ENCODE measurements at places on chromosomes 3 and 15.
A peak's percentile ranks its signal among the peaks of the same experiment; 100 is the strongest.

- no peak for DNase-seq
Observed at GRCh38 chr3:161067335-161067734, 37.8 kb downstream of the B3GALNT1 start.

DNA sequence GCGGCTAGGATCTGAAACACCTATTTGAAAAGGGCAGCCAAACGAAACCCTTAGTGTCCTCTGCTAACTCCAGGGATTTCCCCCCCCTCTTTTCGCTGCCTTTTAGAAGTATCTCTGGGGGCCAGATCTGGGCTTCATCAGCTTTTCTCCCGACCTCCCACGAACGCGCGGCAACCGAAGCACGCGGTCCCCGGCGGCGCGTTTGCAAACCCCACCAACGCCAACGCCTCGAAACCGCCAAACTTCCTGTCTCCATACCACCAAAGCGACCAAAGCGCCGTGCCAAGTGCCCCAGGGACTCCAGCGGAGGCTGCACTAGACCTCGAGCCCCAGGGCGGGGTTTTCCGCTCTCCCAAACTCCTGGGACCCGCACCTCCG lies 155.8 kb upstream of the FRMD4B start:
- no peak for DNase-seq

DNA sequence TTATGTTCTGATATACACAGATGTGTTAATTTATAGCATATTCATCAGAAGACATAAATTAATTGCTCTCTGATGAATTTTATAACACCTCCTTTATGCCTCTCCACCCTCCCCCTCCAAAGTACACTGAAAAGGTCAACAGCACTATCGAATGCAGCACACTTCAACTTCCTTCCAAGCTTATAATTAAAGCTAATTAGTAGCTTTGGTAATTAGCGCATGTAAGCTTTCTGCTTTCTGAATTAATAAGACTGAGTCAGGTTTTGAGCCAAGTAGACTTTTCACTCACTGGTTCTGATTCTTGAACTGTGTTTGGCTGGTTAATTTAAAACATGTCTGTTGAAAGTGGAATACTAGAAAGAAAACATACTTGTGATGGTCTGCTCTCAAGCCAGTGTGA lies 760.8 kb upstream of the CFAP20DC start:
- DNase-seq = no peak

DNA sequence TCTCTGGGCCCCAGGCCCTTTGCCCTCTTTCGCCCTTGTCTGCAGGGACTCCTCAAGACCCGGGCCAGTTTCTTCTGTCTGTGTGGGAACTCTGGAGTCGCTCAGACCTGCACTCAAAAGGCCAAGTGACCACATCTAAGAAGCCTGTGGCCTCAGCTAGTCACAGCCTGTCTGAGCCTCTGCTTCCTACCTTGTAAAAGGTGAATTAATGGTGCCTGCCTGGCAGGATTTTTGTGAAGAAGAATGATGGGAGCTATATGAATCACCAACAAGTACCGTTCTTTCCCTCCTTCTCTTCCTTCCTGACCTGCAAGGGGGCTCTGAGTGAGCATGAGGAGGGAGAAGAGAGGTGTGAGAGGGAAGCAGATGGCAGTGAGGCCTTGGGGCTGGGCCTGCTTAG lies 7.5 kb downstream of the PLIN1 start:
- peak; percentile 4 for DNase-seq

DNA sequence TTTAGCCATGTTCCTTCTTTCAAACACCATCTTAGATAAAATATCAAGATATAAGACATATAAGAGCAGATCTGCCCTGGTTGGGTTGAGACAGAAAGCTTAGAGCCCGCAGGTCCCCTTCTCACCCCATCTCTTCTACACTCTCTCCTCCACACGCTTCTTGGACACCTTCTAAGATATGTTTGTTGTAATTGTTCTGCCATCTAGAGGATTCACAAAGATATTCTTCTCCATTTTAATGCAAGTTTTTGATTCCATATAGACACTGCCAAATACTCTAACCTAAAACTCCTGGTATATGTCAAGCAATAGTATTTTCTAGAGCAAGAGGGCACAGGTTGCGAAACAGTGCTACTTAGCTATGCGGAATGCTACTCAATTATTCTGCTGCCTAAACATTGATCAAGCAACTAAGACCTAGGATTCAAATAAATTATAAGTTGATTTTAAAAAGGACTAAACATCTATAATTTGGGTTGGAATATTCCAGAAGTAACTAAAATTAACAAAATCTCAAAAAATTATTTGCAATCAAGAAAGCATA lies 6.8 kb downstream of the CHRM5 start:
- no peak for DNase-seq

- DNase-seq = no peak
Observed at GRCh38 chr3:143361589-143361988, 242.0 kb downstream of the CHST2 start.

DNA sequence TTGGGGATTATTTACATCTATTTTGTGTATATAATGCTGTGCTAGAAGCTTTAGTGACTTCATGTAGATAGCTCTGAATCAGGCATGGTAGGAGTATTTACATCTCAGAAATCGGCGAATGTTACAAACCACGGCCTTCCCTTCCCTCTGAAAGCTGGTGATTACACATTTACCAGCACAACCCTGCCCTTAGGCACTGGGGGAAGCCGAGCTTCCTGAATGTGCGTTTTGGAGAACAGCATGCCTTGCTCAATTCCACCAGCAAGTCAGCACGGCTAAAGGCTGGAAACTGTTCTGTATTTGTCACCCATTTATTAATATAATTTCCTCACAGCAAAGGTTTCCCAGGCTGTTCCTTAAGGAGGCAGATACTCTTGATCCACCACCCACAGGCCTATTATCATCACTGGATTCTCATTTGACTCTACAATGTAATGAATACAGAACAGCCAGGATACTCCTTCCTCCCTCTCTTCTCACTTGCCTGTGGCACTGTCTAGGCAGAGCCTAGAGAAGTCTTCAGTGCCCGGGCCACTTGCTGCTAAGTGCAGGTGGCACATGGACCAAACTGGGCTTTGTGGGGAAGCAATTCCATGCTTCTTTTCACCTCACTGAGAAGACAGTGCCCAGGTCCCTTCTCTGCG lies 55.2 kb upstream of the CACNA2D3 start:
- DNase-seq = no peak

DNA sequence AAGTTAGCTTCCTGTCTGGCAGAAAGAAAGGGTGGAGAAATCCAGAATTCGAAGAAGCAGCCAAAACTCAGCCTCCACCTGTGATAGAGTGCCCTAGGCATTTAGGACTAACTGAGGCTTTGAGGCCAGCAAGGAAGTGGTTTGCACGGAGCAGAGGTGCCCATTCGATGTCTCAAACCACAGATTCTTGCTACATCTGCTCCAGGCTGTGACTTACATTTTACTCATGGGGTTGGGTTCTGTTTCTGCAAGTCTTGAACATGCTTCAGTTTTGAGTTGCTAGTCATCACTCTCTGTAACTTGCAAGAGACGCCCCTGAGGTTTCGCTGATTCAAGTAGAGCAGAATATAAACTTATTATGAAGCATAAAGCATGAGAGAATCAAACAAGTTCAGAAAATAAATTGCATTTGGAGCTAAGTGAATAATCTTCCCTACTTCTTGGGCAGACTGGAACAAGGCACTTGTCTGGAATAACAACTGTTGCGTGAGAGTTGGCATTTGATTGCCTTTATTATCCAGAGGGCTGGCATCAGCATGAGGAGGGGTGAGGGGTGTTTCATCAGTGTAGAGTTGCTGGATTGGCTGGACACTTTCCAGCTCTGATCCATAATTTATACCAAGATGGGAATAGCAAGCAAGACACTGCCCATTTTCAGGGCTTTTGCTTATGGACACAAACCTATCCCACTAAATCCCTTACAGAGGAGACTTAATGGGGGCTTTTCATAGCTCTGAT lies 256.5 kb downstream of the AGBL1 start:
- no peak for DNase-seq

GRCh38 chr3:87145553-87145952 lies 81.6 kb upstream of the CHMP2B start:
- DNase-seq = no peak

DNA sequence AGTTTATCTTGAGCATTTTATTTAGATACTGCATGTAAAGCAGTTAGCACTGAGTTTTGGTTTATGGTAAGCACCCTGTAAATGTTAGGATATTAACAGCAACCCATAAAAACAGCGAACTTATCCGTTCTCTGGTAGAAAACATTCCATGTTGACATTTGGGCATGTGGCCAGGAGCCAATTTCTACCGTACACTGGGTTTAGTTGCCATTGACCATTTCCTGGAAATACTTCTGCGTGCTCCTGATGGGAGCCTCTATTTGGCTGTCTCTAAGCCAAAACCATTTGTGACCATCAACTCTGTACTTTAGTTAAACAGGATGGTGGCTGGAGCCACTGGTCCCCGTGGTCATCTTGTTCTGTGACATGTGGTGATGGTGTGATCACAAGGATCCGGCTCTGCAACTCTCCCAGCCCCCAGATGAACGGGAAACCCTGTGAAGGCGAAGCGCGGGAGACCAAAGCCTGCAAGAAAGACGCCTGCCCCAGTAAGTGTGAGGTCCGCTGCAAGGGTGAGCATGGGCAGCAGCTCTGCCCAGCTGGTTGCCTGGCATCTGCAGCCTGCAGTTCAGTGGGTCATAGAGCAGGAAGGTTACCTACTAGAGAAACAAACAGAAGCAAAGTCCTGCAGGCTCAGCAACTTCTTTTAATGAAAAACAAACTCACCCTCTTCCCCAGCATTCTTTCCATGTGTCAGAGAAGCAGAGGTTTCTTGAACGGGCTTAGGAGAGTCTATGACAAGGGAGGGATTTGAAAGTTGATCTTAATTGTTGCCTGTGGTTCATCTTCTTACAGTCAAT lies 7.1 kb downstream of the THBS1 start:
- no peak for DNase-seq

DNA sequence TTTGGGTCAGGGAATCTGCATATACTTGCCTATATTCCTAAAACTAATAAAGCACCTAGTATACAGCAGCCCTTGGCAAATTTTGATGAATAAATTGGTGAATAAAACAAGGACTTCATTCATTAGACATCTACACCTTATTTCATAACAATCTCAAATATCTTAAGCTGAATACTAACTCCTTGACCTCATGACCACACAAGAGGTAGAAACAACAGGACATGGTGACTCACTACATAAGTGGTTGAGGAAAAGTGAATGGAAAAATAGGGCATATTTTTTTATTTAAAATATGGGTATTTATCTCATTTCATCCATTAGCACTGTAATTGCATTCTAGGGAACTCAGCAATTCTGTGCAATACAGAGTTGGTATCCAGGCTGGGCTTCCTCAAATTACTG lies 7.8 kb upstream of the STAC start:
- DNase-seq = no peak

DNA sequence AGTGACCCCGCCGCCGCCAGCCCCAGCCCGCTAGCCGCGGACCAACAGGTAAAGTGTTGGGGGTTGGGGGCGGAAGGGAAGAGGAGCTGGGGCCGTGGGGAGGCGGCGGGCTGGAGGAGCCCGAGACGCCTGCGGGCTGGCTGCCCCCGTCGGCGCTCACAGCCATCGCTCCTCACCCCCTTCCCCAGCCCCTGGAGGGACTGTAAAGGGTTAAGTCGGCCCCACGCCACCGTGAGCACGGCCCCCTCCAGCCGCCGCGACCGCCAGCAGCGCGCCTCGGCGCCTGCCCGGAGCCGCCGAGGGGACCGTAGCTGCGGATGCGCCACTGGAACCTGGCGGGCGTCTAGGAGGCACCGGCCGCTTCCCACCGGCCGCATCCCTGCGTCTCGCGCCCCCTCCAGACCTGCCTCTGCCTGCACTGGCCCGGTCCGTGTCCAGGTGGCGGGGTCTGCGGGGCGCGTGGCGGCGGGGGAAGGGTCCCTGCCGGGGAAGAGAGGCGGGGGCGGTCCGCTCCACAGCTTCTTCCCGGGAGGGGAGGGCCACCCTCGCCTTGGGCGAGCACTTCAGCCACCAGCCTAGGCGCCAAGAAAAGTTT lies 522 bp downstream of the MED12L start:
- DNase-seq = peak; percentile 46

- DNase-seq = no peak
Observed at GRCh38 chr3:25895443-25895842, 105.6 kb downstream of the OXSM start.

DNA sequence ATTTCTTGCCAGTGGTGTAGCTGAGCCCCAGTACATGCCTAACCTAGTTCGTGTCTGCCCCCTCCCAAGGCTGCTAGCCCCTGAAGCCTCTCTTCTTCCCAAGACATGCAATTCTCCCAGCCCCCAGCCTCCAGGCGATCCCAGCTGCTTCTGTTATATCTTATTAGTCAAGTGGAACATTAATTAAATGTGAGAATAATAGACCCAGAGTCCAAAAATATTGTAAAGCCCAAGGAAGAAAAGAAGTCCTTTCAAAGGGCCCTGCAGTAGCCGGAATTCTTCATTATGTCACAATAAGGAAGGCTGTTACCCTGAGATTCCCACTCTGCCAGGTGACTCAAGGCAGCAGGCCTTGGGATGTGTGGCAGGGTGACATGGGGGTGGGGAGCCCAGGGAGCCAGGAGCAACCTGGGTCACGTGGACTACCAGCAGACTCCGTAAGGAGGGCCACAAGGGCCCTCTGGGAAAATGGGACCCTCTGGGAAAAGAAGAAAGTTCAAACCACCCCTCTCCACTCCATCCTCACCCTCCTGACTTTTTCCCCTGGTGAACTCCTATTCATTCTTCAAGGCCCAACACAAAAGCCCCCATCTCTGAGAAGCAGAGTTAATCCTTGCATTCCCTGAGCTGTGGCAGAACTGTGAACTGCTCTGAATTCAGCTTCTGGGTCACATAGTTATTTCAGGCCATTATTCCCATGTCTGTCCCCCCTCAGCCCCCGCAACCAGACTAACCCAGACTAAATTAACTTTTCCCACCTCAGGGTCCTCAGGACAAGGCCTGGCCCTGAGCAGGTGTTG lies 21.8 kb upstream of the TRH start:
- DNase-seq = no peak

DNA sequence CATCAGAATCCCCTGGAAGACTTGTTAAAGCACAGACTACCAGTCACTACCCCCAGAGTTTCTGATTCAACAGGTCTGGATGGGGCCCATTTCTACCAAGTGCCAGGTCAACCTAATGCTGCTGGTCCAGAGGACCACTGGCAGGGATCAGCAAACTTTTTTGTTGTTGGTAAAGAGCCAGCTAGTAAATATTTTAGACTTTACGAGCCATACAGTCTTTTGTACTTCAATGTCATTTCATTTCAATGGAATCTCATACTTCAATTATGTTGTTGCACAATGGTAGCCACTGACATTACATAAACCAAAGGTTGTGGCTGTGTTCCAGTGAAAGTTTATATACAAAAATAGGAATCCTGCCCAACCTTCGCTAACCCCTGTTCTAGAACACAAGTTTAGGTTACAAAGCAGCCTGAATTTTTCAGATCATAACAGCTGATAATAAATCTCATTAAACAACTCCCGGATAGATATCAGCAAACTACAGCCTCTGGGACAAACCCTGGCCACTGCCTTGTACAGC lies 28.7 kb downstream of the ULK4 start:
- DNase-seq = no peak

- DNase-seq = no peak
Observed at GRCh38 chr3:46749129-46749528, 31.5 kb upstream of the PRSS50 start.

- no peak for DNase-seq
Observed at GRCh38 chr3:126663750-126664149, 8.8 kb upstream of the TXNRD3 start.

GRCh38 chr15:53160092-53160704 lies 370.1 kb upstream of the ONECUT1 start:
- no peak for DNase-seq

Measured in T47D (cell line).